ENCODE measurements at places on chromosomes 6 and 20. TPM values are rescaled to one million over a fixed set of nuclear protein-coding genes. Genes with fewer than 3 reads are reported as not detected.
A peak's percentile ranks its signal among the peaks of the same experiment; 100 is the strongest.

GGT7 gene
- not detected for total RNA-seq

LY6G6D gene
- not detected for total RNA-seq

TP53INP2 gene
- total RNA-seq: 4.6 TPM

CRISP2 gene
- not detected for total RNA-seq

DNA sequence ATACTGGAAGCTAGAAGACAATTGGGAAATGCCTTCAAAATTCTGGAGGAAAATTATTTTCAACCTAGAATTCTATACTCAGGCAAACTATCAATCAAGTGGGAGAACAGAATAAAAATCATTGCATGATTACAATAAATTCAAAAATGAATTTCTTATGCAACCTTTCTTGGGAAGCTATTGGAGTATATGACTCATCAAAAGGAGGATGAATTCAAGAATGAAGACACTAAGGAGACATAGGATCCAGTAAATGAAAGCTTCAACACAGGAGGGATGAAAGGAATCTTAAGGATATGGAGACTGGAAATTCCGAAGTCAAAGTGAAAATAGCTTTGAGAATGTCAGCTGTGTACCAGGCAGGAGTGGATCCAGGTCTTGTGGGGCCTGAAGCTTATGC lies 12.6 kb upstream of the UBR2 start:
- no peak for DNase-seq

DNA sequence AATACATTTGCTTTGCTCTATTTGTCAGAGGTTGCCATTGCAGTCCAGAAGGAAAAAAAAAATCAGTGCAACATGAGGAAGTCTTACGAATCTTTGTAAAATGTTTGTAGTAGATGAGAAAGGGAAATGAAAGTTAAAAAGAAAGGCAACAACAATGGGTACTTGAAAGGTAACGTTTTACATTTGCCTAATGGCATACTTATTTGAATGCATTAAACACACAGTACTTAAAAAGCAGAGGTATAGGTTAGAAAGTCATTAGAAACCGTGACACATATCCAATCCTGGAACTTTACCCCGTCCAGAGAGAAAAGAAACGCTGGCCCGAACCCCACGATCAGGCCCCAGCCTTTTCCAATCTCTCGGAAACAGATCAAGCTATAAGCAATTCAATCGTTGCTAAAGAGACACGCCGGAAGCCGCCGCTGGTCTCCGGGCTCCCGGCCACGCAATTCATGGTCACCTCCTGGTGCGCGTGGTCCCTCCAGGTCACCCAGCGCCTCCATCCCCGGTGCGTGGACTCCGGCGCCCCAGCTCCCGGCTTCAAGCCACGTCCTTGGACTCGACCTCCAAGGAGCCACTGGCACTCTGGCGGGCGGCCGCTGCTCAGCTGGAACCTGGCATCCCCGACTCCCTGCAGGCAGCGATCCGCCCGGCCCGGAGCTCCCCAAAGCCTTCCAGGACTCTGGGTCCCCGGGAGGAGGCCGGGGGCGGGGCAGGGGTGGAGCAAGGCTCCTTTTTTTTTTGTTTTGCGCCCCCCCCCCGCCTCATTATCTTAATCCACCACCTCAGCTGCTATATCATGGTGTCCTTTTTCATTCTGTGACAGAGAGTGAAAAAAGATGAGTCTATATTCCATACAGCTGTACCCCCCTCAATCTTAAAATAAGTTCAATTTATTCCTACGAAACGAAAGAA lies at the start of gene SLC18B1:
Gene SLC18B1 (minus strand): TSS at position 687 of the 918 bp plus-strand sequence. CDS start 181 bp downstream, at position 506.
- peak; percentile 46 for DNase-seq

DNA sequence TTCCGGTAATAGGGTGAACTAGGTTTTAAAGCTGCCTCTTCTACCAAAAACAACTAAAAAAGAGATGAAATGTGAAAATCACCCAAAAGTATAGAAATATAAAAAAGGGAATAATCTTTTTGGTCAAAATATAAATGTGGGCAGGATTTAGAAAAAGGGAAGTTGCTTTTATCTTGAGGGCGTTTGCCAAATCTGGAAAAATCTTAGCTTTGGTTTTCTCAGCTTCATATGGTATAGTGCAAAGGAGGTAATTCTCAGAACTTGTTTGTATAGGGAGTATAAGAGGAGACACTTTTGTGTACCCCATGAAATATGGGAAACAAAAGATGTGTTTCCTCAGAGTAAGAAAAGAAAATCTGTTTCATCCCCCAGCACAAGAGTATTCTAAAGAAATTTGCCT lies 54.2 kb upstream of the TRIM26 start:
- DNase-seq: no peak

Measured in Karpas-422 (cell line).